ENCODE measurements at places on chromosomes 1 and 21. TPM values are rescaled to one million over a fixed set of nuclear protein-coding genes. Genes with fewer than 3 reads are reported as not detected.
A peak's percentile ranks its signal among the peaks of the same experiment; 100 is the strongest.

DNA sequence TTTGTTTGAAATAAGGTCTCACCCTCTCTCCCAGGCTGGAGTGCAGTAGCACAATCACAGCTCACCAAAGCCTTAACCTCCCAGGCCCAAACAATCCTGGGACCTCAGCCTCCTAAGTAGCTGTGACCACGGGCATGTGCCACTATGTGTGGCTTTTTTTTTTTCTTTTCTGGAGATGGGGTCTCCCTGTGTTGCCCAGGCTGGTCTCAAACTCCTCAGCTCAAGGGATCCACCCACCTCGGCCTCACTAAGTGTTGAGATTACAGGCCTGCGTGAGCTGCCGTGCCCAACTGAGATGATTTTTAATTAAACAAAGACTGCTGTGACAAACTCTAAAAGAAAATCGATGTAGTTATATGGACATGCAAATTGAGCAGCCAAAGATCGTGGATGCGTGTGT lies 768.4 kb upstream of the ADGRL2 start:
- no peaks in the 10 kb centered on the region for H3K4me1 ChIP-seq
- H3K27me3 ChIP-seq, result no peaks in the 10 kb centered on the region
- no peak for DNase-seq

The UMODL1 gene
- total RNA-seq, result 0.31 TPM

DNA sequence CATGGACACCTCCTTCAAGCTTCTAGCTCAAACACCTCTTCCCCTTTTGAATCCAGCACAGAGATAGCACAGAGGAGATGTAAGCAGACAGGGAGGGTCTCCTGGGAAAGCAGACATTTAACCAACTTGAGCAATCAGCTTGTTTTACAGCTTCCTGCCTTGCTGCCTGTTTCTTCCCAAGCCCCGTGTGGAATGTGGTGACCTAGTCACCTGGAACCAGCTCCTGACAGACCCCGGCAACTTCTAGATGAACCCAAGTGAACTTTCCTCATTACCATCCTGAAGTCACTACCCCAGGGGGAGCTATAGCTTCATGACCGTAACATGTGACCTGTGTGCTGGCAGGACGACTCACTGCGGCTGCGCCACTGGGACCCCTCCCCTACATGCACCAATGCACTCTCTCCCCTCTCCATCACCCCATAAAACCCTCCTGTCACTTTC lies 24.1 kb upstream of the TTF2 start:
- no peak overlapping the region for H3K4me3 ChIP-seq
- no peaks in the 10 kb centered on the region for H3K36me3 ChIP-seq
- DNase-seq, result no peak
- H3K4me1 ChIP-seq, result peaks cover 15% of the 10 kb centered on the region
- no peaks in the 10 kb centered on the region for H3K27me3 ChIP-seq

- no peak for DNase-seq
- no peaks in the 10 kb centered on the region for H3K36me3 ChIP-seq
- no peak overlapping the region for H3K27ac ChIP-seq
- no peaks in the 10 kb centered on the region for H3K27me3 ChIP-seq
Measured at GRCh38 chr1:231883382-231883781, 256.8 kb downstream of the DISC1 start.

GRCh38 chr1:101300916-101301315 lies 64.1 kb downstream of the S1PR1 start:
- DNase-seq, result no peak
- H3K4me1 ChIP-seq, result no peaks in the 10 kb centered on the region
- peaks cover 7% of the 10 kb centered on the region for H3K27me3 ChIP-seq
- no peaks in the 10 kb centered on the region for H3K36me3 ChIP-seq

GRCh38 chr1:160954158-160955104 lies at the start of gene ITLN2:
ITLN2 (minus strand) TSS chr1:160954809; CDS start chr1:160954741, 68 bp downstream.
- H3K27ac ChIP-seq, result no peak within 1 kb of the TSS
- peaks cover 9% of the 10 kb centered on the region for H3K27me3 ChIP-seq
- no peaks in the 10 kb centered on the region for H3K4me1 ChIP-seq
- H3K36me3 ChIP-seq, result no peaks in the 10 kb centered on the region

DNA sequence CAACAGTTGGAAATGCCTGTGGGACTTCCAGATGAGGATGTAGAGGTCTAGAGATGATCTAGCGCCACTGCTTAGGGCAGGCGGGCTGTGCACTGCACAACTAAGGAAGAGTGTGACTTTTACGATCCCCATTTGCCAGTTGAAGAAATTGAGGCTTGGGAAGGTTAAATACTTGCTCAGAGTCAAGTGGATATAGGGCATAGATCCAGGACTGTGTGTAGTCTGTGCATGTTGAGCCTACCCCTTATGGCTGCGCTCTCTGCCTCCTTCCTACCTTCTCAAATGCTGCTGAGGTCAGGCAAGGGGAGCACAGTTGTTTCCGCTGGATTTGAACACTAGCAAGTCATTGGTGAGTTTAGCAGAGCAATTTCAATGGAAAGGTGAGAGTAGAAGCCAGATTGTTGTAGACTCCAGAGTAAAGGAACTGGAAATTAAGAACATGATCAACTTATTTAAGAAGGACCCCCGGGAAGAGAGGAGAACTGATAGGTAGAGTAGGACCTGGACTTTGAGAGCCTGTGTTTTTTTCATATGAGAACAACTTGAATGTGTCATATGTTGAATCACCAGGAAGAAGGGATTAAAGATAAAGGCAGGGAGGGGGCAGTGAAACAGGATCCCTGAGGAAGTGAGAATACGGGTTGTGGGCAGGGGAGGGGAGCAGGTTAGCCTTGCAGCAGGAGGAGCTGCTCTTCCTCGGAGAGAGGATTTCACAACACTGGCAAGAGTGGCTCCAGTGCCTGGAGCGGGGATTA lies 2.7 kb downstream of the CAPN2 start:
- H3K4me3 ChIP-seq, result peak overlapping the region; percentile 97
- H3K36me3 ChIP-seq, result peaks cover 35% of the 10 kb centered on the region
- H3K27me3 ChIP-seq, result no peaks in the 10 kb centered on the region
- H3K27ac ChIP-seq, result peak overlapping the region; percentile 99

The TARDBP gene
- 88.9 TPM for total RNA-seq

The DYNLT5 gene
- 0.99 TPM for total RNA-seq

DNA sequence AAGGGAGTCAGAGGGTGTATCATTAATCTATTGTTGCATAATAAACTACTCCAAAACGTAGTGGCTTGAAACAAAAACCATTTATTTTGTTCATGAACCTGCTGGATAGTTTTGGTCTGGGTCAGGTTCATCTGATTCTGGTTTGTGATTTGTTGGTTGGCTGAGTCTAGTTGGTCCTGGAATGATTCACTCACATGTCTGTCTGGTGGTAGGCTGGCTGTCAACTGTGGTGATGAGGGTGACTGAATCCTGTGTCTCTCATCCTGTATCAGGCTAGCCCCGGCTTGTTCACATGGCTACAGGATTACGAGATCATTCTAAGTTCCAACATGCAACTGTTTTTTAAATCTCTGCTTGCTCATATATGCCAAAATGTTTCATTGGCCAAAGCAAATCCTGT lies 22.5 kb upstream of the SIKE1 start:
- H3K27me3 ChIP-seq, result no peaks in the 10 kb centered on the region
- no peaks in the 10 kb centered on the region for H3K36me3 ChIP-seq
- H3K4me3 ChIP-seq, result no peak overlapping the region
- H3K4me1 ChIP-seq, result no peaks in the 10 kb centered on the region
- no peak for DNase-seq

The CSF1 gene
- total RNA-seq, result 14.5 TPM

The ARHGEF16 gene
- 0.33 TPM for total RNA-seq

- H3K36me3 ChIP-seq, result no peaks in the 10 kb centered on the region
- H3K4me3 ChIP-seq, result no peak overlapping the region
- no peaks in the 10 kb centered on the region for H3K27me3 ChIP-seq
- H3K4me1 ChIP-seq, result peaks cover 7% of the 10 kb centered on the region
Measured at GRCh38 chr1:157034137-157034800, 11.3 kb downstream of the ARHGEF11 start.

DNA sequence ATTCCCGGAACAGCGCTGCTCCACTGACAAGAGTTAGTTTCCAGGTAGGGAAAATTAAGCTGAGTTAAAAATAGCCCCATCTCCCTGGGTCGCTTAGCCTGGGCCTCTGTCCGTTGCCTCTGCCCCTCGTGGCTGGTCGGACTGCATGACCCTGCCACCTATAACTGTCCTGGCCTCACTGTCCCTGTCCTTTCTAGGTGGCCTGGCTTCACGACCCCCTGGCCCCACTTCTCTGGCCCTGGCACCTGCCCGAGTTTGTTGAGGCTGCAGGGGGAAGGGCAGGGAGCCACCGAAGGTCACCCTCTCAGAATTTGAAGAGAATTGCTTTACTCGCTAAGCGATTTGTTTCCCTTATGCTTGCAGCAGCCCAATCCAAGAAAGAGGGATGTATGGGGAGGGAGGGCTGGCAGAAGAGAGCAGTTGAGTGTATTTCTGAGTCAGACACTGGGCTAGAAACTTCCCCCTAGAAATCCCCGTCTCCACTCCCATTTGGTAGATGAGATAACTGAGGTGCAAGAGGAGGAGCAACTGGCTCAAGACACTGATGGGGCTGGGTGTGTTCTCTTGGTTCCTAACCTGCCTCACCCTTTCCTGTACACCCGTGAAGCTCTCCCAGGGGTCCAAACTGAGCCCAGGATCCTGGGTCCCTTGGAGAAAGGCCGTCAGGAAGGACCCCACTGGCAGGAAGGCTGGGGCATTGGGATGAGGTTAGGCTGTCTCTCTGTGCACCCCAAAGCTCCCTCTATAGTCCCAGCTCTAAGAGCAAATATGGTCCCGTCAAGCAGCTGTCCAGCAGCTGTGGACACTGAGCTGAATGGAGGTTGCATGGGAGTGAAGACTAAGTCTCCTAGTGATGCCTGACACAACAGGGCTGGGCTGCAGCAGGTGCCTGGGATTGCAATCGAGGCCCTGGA lies 2.9 kb upstream of the EDN2 start:
- peak overlapping the region; percentile 37 for H3K27ac ChIP-seq
- no peak for DNase-seq
- peaks cover 14% of the 10 kb centered on the region for H3K4me1 ChIP-seq
- H3K27me3 ChIP-seq, result no peaks in the 10 kb centered on the region
- no peak overlapping the region for H3K4me3 ChIP-seq

DNA sequence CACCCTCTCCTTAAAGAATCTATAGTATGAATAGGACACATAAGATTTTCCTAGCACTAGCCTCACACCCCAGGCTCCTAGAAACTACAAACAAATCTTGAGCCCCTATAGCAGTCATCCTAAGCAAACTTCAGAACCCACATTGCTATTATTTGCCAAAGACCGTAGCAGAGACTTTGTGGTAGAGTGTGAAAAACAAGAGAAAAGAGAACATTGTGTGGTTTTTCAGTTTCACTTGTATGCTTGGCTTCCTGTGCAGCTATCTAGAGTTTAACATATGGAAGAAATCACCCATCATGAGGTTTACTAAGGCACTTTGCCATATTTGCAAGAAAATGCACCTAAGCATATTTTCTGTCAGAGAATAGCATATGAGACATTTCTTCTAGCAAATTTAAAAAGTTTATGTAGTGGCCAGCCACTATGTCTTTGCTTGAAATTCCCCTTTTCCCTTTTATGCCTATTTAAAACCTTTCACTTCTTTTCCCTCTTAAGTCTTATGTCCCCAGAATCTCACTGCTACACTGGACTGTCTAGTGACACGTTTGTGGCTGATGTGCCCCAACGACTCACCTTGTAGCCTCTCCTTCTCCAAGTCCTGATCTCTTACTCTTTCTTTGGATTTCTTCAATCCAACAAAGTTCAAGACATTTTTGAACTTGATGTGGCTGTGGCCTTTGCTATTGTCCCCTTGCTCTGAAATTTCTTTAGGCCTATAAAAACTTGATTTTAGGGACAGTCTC lies 25.6 kb downstream of the CCDC190 start:
- H3K4me1 ChIP-seq, result no peaks in the 10 kb centered on the region
- H3K4me3 ChIP-seq, result no peak overlapping the region
- no peak for DNase-seq
- H3K27me3 ChIP-seq, result no peaks in the 10 kb centered on the region
- H3K27ac ChIP-seq, result no peak overlapping the region
- H3K36me3 ChIP-seq, result no peaks in the 10 kb centered on the region

- H3K4me1 ChIP-seq, result peaks cover 78% of the 10 kb centered on the region
- no peaks in the 10 kb centered on the region for H3K27me3 ChIP-seq
- no peak for DNase-seq
- no peak overlapping the region for H3K4me3 ChIP-seq
Measured at GRCh38 chr1:207861442-207862177, 49.3 kb downstream of the CD34 start.

GRCh38 chr1:93874025-93874651 lies 4.9 kb downstream of the DNTTIP2 start:
- no peak overlapping the region for H3K27ac ChIP-seq
- DNase-seq, result no peak
- H3K27me3 ChIP-seq, result no peaks in the 10 kb centered on the region
- peaks cover 65% of the 10 kb centered on the region for H3K36me3 ChIP-seq
- H3K4me3 ChIP-seq, result no peak overlapping the region

DNA sequence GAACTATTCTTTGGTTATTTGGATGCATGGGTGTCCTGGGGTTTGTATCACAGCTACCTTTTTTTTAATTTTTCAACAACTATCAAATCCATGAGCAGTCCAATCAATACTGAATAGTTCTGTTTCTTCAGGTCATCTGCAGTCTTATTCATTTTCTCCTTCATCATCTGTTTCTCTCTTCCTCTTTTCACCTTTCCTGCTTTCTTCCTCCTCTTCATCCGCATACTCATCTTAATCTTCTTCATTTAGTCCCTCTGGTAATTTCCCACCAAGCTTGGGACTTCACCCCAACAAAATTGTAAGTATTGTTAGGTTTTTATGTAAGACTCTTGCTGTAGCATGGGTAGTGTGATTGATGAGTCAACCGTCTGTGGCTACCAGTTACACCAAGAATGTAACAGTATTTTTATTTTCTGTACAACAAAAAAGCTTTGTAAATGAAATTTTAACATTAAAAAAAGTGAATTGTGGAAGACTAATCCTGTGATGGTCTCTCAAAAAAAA lies 184.1 kb upstream of the RNPC3 start:
- no peaks in the 10 kb centered on the region for H3K36me3 ChIP-seq
- H3K27ac ChIP-seq, result no peak overlapping the region
- H3K27me3 ChIP-seq, result no peaks in the 10 kb centered on the region
- no peak overlapping the region for H3K4me3 ChIP-seq
- no peaks in the 10 kb centered on the region for H3K4me1 ChIP-seq
- no peak for DNase-seq

The AUNIP gene
- not detected for total RNA-seq

Measured in heart right ventricle (tissue), 16 donors.